ENCODE measurements at places on chromosomes 6 and 20. TPM values are rescaled to one million over a fixed set of nuclear protein-coding genes. Genes with fewer than 3 reads are reported as not detected.

GJA10 gene
- total RNA-seq = not detected

CST2 gene
- total RNA-seq = not detected

RBM39 gene
- total RNA-seq = 139 TPM

C6orf141 gene
- 9.3 TPM for total RNA-seq

DAAM2 gene
- total RNA-seq = 2.3 TPM

TNF gene
- 0.24 TPM for total RNA-seq

ZNF512B gene
- 13.9 TPM for total RNA-seq

GJA1 gene
- total RNA-seq = 116 TPM

ELOVL4 gene
- total RNA-seq = 6.8 TPM

BPIFB1 gene
- 8.3 TPM for total RNA-seq

FRS3 gene
- 2.2 TPM for total RNA-seq

MRAP2 gene
- 1.0 TPM for total RNA-seq

UNC5CL gene
- 0.56 TPM for total RNA-seq

VGLL2 gene
- not detected for total RNA-seq

DNA sequence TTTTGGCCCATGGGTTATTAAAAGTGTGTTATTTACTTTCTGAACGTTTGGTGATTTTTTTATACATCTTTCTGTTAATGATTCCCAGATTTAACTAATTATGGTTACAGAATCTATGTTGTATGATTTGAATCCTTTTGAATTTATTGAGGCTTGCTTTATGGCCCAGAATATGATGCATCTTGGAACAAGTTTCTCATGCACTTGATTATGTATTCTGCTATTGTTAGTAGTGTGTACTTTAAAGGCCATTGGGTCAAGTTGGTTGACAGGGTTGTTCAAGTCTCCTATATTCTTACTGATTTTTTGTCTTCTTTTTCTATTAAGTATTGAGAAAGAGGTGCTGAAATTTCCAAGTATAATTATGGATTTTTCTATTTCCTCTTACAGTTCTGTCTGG is 105.0 kb upstream of the FOXO3 start:
- no peak for ATAC-seq

GRCh38 chr6:56756219-56756789 is 113.6 kb upstream of the DST start:
- no peak for ATAC-seq

DNA sequence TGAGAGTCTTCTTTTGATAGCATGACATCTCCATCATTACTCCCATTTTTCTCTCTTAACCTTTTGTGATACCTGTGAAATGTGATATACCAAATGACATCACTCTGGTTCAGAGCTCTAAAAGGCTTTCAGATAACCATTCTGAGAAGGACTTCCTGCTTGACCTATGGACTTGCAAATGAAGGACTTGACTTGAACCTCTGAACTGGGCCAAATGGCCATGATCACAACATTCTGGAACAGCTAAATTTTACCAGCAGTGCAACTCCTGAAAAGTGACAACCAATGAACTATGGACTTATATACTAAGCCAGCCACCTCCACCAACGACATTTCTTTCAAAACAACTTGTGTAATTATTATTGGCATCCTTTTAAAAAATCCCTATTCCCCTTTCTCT is 1085.8 kb upstream of the CITED2 start:
- ATAC-seq = no peak

DNA sequence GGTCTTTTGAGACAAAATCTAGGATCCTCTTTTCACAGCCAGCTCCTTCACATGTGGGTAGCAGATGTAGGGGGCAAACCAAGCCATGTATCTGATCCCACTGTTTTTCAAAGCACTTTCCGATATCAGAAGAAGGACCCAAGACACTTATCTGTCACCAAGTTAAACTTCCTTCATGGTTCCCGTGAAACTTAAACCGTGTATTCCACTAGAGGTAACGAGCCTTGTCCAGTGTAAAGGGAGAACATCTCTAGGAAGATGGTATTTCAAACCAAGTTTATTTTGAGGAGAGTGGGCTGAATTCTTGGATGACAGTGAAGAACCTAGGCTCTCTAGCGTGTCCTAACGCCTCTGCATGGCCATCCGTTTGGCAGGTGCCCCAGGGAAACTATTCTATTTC is 76.3 kb downstream of the BCAS1 start:
- ATAC-seq = no peak

DNA sequence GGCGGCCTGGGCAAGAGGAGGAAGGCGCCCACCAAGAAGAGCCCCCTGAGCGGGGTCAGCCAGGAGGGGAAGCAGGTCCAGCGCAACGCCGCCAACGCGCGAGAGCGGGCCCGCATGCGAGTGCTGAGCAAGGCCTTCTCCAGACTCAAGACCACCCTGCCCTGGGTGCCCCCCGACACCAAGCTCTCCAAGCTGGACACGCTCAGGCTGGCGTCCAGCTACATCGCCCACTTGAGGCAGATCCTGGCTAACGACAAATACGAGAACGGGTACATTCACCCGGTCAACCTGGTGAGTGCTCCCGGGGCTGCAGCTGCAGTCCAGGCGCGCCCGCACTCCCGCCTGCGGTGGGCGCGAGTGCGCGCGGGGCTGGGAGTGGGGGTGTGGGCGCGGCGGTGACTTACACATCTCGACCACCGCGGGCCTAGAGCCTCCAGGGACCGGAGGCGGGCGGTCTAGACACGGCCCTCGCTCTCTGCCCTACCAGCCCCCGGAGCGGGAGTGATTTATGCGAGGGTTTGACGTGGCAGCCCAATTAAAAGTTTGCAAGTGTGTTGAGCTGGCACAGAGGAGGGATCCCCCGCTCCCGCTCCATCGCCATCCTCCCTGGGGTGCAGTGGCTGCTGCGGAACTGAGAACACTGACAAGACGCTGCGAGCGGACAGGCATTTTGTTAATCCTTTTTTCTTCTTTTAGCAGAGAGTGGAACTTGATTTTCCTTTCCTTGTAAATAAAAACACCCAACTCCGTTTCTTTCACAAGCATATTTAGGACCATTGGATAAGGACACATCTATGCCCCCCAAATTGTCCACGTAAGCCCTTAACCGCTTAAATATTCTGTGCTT is 867 bp downstream of the TCF21 start:
- peak; percentile 41 for ATAC-seq

- ATAC-seq = no peak
Measured at GRCh38 chr6:90468080-90468479, 118.8 kb downstream of the MAP3K7 start.

DNA sequence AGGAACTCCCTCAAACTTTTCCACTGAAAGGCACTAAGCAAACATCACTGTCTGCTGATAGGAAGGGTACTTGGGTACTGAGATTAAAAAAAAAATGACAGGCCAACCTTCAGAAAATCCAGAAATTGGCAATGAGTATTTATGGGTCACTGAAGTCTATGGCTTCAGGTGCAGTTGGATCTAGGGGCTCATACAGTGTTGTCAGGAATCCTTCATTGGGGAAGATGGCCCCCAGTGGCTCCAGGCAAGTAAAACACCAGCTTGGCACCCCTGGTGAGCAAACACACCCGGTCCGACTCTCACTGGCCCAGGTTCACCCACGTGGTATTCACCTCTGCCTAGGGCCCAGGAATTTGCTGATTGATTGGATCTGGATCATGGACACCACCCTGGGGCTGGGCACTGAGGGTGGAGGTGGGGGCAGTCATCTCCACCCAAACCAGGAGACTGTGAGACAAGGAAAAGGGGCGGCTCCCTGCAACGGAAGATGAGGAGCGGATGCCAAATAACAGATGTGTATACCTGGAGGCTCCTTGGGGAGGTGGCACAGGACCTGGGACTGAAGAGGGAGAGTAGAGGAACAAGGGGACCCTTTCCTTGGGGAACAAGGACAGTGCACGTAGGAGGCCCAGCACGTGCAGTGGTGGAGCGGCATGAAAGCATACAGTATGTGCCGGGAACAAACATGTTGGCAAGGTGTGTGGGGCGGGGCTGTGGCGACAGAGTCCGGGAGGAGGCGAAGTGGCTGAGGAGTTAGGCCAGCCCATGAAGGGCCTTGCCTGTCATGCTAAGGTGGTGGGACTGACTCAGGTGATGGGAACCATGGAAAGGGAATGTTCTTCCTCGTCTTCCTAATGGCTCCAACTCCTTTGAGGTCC is 4.7 kb downstream of the SLC2A10 start:
- ATAC-seq = peak; percentile 37

GRCh38 chr6:158150701-158151100 is 17.4 kb downstream of the SERAC1 start:
- no peak for ATAC-seq

GRCh38 chr6:39411465-39411864 is 89.0 kb upstream of the KCNK16 start:
- ATAC-seq = no peak

DNA sequence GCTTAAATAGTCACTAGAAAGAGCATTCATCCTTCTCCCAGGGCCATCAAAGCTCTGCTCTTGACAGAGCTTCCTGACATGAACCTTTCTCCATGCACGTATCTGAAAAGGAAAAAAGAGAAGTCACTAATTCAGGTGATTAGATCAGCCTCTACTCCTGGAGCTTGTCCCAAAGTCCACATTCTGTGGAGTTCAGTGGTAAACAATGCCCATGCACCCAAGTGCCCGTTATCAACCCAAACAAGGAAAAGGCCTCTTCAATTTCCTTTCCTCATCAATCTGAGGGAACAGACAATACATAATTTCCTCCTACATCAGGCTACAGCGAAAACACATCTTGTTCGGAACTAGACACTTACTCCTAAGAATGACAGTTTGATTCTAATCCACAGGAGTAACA is 129.2 kb upstream of the PCSK2 start:
- ATAC-seq = no peak

- ATAC-seq = no peak
Measured at GRCh38 chr6:76120302-76120701, 47.8 kb upstream of the IMPG1 start.

DNA sequence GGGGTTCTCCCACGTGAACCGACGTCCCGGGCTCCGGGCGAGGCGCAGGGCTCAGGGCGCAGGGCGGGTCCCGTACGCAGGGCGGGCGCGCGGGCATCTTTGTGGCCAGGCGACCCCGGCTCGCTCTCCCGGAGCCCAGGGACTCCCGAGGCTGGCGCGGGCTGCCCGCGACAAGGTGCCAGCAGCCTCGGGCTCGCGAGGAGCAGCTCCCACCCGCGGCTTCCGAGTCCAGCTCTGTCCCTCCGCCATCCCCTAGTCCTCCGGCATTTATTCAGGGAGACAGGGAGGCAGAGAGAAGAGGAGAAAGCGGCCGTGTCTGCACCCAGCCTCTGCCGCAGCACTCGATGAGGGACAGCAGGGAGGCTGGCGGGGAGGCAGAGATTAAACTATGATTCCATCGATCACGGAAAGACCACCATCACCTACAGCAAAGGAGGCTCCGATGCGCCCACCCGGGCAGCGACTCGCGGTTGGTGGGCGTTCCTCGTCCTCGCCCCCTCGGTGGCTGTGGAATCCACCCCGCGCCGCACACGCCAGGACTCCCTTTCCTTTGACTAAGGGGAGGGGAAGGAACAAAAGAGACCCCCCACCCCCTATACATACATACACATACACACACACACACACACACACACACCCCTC is 1.1 kb downstream of the RGS17 start:
- peak; percentile 13 for ATAC-seq

- peak; percentile 57 for ATAC-seq
Measured at GRCh38 chr20:23367770-23368169, 5.8 kb downstream of the GZF1 start.

DNA sequence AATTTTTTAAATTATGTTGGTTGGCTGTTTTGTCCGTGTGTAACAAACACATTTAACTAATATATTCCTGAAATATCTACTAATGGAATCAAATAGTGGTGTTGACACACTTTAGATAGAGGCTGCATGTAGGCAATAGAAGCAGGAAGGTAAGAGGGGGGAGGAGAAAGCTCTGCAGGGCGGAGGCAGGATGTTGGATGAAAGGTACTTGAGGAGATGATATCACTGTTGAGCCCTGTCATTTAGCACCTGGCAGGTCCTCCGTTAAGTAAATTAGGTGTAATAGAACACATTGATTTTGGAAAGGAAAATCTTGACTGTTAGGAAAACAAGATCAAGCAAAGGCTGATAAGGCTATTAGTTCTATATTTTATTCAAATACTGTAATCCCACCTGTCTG is 618.7 kb downstream of the PKHD1 start:
- ATAC-seq = no peak

- ATAC-seq = no peak
Measured at GRCh38 chr6:163406366-163406765, 8.2 kb upstream of the QKI start.

DNA sequence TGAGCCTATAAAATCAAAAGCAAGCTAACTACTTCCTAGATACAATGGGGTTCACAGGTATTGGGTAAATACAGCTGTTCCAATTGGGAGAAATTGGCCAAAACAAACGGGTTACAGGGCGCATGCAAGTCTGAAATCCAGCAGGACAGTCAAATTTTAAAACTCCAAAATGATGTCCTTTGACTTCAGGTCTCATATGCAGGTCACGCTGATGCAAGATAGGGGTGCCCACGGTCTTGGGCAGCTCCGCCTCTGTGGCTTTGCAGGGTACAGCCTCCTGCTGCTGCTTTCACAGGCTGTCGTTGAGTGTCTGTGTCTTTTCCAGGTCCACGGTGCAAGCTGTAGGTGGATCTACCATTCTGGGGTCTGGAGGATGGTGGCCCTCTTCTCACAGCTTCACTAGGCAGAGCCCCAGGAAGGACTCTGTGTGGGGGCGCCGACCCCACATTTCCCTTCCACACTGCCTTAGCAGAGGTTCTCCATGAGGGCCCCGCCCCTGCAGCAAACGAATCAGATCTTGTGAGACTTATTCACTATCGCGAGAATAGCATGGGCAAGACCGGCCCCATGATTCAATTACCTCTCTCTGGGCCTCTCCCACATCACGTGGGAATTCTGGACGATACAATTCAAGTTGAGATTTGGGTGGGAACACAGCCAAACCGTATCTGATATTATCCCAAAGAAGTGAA is 11.9 kb upstream of the SMIM29 start:
- ATAC-seq = no peak

GRCh38 chr6:140923048-140923447 is 1209.7 kb upstream of the GJE1 start:
- no peak for ATAC-seq

DNA sequence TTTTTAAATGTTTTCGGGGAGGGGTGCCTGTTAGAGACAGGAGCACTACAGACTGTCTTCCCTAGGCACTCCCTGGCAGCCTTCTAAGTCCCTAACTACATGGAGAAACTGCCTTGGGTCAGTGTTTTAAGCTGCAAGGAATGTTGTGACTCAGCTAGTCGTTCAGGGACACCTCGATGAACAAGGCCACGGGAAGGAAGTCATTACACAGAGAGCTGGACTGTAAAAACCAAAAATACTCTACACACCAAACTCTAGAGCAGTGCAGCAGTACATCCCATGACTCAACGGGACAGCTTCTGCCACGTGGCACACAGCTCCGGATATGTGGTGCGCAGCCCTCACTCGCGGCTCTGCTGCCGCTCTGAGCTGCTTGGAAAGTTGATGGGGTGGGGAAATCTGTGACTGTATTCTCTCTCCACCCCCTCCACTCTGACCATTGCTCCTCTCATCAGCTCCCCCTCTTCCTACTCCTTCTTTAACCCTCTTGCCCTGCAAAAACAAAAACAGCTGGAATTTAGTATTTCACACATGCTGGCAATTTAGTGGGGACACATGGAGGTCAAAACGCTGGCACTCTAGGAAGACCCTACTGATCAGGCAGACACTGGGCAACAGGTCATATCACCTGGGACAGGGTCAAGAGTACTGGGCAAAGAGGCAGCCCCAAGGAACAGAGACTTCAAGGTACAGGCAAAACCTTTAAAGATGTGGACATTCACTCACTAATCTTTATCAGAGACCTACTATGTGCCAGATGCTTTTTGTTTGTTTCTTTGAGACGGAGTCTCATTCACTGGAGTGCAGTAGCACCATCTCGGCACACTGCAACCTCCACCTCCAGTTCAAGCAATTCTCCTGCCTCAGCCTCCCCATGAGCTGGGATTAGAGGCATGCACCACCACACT is 10.9 kb upstream of the LPIN3 start:
- ATAC-seq = peak; percentile 94

- ATAC-seq = peak; percentile 28
Measured at GRCh38 chr20:56411759-56412472, at the start of gene CASS4. CASS4 (plus strand) TSS chr20:56412260; CDS start chr20:56412459, 199 bp downstream.

Measured in esophagus mucosa (tissue), 1 donor.